ENCODE measurements at places on chromosomes 4 and X.
A peak's percentile ranks its signal among the peaks of the same experiment; 100 is the strongest.

- DNase-seq: no peak
Observed at GRCh38 chr4:74402692-74403456, 37.9 kb downstream of the EREG start.

DNA sequence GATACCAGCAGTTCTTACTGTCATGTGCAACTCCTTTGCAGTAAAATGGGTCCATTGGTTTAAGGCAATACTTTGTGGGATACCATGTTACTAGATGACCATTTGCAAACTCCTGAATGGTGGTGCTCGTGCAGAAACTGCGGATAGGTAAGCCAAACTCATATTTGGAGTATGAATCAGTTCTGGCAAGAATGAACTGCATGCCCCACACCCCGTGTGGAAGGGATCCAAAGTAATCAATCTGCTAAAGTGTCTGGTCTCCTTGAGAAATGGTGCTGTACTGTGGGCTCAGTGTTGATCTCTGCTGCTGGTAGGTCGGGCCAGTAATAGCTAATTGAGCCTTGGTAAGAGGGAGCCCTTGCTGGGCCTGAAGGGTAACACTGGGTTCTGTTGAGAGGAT, 4.2 kb upstream of the TAB3 start:
- DNase-seq: no peak

DNA sequence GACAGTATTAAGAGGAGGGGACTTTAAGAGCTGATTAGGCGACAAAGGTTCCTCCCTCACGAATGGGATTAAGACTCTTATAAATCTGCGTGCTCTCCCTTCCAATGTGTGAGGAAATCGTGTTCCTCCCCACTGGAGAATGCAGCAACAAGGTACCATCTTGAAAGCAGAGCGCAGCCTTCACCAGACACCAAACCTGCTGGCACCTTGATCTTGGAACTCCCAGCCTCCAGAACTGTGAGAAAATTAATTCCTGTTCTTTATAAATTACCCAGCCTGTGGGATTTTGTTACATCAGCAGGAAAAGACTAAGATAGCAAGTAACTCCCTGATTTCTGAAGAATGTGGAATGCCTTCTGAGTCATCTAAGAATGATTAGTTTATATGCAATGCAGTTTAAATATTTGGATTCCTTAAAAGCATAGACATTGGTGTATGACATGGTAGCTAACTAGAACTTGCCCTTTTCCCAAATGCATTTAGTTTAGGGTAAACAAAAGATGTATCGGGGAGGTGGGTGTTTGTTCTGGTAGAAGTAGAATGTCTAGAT, 86.1 kb downstream of the USP46 start:
- no peak for DNase-seq

DNA sequence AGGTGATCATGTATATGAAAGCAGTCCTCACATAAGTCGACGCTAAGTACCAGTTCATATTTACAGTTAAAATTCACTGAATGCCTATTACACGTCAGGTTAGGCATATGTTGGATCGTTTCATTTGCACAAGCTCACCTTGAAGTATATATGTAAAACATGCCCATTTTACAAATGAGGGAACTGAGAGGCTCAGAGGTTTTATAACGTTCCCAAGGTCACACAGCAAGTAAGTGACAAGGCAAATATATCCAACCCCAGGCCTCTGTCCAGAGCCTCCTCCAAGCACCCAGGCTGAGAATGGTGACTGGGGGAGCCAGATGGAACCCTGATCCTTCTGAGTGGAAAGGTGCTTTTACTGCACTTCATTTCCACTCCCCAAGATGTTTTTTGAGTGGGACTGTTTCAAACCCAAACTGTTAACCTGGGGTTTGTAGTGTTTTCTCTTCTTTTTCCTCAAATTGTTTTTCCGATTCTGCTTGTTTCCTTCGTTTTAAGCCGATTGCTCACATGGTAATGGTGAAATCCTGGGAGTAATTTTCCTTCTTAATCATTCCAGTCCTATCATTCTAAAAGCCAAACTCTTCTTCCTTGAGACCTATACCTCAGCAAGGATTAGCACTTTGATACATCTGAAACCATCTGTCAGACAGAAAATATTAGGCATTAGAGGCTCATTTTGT, 791 bp downstream of the SMIM20 start:
- no peak for DNase-seq

- DNase-seq: no peak
Observed at GRCh38 chr4:53141308-53141707, 224.6 kb downstream of the SCFD2 start.

- DNase-seq: no peak
Observed at GRCh38 chr4:56142088-56142487, 193.3 kb downstream of the CEP135 start.

- no peak for DNase-seq
Observed at GRCh38 chr4:176404621-176405020, 84.9 kb downstream of the SPCS3 start.

GRCh38 chr4:74460833-74461232, 15.9 kb downstream of the AREG start:
- no peak for DNase-seq

DNA sequence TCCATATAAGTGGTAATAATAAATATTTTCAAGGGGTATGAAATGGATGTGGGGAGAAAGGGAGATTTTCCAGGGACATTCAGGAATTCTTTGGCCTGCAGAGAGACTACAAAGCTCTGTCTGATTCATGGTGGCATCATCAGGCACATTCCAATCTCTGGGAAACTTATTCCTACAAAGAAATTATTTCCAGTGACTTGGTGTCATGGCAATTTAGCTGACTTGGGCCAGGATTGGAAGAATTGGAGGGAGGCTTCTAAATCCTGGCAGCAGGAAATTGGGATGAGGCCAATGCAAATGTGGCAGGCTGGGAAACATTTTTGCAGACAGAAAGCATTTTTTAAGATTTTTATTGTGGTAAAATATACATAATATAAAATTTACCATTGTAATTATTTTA, 204.6 kb downstream of the RTL9 start:
- no peak for DNase-seq

DNA sequence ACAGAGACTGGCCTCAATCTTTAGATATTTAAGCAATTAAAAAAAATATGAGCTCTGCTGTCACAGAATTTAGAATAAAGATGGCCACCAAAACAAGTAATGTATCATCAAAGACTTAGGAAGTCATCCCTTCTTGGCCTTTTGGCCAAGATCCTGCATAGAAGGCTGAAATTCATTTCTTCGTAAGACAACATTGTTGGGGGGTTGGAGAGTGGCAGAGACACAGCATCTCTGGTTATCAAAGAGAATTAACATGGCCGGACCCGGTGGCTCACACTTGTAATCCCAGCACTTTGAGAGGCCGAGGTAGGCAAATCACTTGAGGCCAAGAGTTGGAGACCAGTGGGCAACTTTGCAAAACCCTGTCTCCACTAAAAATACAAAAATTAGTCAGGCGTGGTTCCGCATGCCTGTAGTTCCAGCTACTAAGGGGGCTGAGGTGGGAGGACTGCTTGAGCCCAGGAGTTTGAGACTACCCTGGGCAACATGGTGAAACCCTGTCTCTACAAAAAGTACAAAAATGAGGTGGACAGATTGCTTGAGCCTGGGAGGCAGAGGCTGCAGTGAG, 4.0 kb downstream of the PPM1K start:
- no peak for DNase-seq

DNA sequence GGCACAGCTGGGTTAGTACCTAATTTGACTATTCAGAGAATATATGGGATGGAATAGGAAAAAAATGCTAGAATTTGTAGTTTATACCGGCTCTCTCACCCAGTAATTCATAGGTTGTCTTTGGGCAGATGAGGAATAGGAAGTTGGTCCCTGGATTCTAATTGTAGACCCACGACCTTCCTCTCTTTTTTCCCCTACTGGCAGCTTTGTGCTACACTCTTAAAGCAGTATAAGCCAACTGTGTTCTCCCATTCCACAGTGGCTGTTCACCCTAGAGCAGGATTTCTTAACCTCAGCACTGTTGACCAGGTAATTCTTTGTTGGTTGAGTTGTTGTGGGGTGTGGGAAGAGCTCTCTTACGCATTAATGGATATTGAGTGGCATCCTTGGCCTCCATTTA, 92.9 kb downstream of the FNIP2 start:
- no peak for DNase-seq

- DNase-seq: no peak
Observed at GRCh38 chr4:20046931-20047677, 204.6 kb upstream of the SLIT2 start.

DNA sequence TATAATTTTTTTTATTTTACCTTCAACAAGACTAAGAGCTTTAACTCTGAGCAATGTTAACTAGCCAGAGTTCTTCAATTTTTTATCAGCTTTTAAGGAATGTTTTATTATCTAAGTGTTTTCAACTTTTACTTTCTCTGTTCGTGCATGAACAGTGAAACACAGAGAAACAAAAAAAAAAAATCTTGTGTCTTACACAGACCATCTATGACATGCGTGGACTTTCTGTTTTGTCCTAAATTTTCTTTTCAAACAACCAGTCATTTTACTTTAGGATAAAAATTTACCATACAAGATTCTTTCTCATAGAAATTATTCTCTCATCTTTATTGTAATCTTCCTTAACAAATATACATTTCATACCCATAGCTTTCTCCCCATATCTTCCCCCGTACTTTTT, 731.9 kb upstream of the PCDH10 start:
- DNase-seq: no peak

- DNase-seq: no peak
Observed at GRCh38 chr4:99011910-99012309, 16.4 kb downstream of the METAP1 start.

GRCh38 chrX:122622795-122623194, 561.3 kb upstream of the GRIA3 start:
- DNase-seq: no peak

DNA sequence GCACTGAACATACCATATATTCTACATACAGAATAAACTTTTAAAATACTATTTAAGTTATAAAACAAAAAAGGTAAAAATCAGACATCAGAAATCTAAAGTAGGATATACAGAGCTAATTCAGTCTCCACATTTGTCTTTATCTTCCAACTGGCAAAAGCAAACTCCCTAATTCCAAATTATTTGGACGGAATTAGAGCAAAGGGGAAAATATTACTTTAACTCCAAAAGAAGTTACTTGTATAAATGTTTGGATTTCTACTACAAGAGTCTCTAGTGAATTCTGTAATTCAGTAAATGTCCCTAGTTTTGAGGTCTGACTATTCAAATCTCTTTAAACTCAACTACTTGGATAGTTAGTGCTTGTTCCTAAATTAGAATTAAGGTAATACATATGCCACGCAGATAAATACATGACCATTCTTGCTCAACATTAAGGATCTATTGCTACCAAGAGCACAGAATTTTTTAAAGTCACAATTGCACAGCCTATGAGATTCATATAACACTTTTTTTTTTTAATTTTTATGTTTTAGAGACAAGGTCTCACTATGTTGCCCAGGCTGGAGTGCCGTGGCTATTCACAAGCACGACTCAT, 7.3 kb downstream of the ZNF280C start:
- DNase-seq: no peak

DNA sequence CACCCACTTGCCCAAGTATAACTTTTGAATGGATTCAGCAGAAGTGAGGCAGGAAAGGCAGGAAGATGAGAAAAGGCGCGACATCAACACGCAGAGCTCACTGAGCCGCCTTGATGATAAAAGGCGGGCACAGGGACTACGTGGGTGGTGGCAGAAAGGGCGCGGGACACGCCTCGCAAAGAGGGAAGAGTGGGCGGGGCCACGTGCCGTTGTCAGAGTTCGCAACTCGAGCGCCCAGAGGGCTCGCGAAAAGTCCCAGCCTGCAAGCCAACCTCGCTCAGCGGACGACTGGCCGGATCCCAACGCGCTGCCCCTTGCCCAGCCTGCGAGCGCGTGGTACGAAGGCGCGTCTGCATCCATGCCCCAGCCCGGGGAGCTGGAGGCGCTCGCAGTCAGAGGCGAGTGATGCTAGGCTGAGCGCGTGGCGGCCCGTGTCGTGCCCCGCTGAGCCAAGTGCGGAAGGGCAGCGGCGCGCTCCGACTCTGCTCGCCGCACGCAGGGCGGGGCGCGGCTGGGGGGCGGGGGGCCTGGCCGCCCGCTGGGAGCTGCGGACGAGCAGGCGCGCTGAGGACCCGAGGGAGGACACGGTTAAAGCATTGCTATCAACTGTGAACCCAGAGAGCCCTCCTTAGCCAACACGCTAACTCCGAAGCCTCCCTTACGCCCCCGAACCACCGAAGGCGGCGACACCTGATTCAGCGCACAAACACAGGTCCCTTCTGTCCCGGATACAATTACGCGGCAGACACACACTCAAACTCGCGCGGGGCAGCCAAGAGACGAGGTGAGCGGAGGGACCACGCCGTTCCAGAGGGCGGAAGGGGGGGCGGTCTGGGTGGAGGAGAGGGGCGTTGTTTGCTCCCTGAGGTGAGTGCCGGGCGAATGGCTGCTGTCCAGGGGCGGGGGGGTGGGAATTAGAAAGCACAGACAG, at the start of gene UGT8:
UGT8 (plus strand) TSS at position 617 of the 931 bp plus-strand sequence. CDS start 24,074 bp downstream, outside the sequence.
- peak; percentile 6 for DNase-seq

- DNase-seq: peak; percentile 26
Observed at GRCh38 chrX:79325263-79325958, 41.7 kb downstream of the ITM2A start.

DNA sequence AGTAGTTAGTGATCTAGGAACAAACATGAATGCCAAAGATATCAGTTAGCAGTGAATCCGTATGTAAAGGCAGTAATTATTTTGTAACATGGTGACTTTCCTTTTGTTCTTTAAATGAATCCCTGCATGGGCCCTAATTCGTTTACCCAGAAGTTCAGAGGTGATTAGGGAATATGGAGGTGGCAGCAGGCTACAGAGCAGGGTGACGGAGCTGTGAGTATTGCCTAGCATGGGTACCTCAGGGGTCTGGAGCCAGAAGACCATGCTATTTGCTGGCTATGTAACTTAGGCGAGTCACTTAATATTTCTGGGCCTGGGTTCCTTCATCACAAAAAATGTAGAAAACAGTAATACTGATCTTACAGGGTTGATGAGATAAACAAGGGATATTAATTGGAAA, 184.9 kb downstream of the ENOX2 start:
- DNase-seq: no peak

DNA sequence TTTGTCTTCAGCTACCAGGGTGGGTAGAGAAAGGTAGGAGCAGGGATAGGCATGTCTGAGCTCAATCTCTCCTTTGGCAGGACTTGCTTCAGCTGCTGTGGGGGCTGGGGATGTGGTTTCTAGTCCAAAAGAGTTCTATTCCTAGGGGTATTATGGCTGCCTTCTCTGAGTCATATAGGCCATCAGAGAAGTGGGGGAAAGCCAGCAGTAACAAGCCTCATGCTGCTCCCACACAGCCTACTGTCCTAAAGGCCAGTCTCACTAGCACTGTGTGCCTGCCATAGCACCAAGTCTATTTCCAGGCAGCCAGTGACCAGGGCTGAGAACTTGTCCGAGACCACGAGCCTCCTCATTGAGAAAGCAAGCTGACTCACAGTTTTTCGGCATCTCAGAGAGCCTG, 270.6 kb downstream of the DCAF12L2 start:
- DNase-seq: no peak
